ENCODE measurements at places on chromosomes 12 and 14.

- H3K27me3 ChIP-seq, result no peaks in the 10 kb centered on the region
- peaks cover 4% of the 10 kb centered on the region for H3K4me1 ChIP-seq
- no peaks in the 10 kb centered on the region for H3K36me3 ChIP-seq
- DNase-seq, result no peak
- H3K27ac ChIP-seq, result no peak overlapping the region
- H3K4me3 ChIP-seq, result no peak overlapping the region
Measured at GRCh38 chr12:67026487-67027246, 242.5 kb upstream of the CAND1 start.

DNA sequence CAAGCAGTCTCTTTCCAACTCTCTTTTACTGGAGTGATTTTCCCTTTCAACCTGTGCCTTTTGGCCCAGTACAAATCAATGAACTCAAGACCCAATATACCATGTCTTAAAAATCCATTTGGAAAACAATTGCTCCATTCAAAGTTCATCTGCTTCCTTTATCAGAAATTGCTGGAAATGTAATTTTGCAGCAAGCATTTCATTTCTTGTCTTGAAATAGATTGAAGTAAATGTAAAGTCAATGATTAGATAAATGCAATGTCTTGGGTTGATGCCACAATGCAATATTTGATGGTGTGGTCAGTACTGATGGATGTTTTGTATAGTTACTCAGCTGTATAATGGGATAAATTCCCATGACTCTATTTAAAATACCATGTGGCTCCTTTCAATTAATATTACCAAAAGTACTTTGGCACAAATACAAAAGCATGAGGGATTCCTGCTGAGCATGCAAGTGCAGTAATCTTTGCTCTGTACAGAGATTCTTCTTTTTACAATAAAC is 707.7 kb upstream of the NOVA1 start:
- H3K27ac ChIP-seq, result no peak overlapping the region
- H3K4me3 ChIP-seq, result no peak overlapping the region
- H3K36me3 ChIP-seq, result no peaks in the 10 kb centered on the region
- H3K27me3 ChIP-seq, result no peaks in the 10 kb centered on the region

DNA sequence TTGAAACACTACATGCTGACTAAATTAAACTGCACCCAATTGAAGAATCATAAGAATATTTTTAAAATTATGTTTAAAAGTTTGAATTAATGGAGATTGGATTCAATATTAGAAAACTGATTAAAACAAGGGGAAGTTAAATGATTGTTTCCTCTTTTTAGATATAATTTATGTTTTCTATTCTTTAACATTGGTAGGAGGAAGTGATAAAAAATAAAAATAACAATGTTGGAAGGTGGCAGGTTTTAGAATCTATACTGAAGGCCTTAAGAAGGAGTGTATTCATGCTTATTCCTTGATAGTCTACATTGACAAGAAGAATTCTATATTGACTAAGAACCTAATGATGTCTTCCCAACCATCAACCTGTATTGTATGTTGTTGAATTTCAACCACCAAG is 168.1 kb downstream of the PDZRN4 start:
- H3K27me3 ChIP-seq, result no peaks in the 10 kb centered on the region
- no peaks in the 10 kb centered on the region for H3K4me1 ChIP-seq
- no peak overlapping the region for H3K4me3 ChIP-seq
- DNase-seq, result no peak
- H3K36me3 ChIP-seq, result no peaks in the 10 kb centered on the region
- no peak overlapping the region for H3K27ac ChIP-seq

DNA sequence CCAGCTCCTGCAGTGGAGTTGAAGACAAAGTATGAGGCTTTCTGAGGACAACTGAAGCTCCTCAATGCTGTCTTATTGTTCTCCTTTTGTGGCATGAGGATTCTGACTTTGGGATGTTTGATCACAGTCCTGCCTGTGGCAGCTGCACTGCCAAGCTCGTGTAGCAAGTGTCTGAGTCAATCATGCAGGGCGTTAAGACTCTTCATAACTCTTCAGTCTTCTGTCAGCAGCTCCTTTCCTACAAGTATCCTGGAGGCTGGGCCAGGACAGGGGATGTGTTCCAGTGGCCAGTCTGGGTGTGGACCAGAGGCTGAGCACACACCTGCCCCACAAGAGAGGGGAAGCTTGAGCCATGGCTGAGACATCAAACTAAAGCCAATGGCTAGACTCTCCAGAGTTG is 94.3 kb downstream of the PELI2 start:
- no peak overlapping the region for H3K4me3 ChIP-seq
- no peak for DNase-seq
- H3K27ac ChIP-seq, result no peak overlapping the region
- no peaks in the 10 kb centered on the region for H3K36me3 ChIP-seq
- no peaks in the 10 kb centered on the region for H3K27me3 ChIP-seq
- peaks cover 14% of the 10 kb centered on the region for H3K4me1 ChIP-seq

DNA sequence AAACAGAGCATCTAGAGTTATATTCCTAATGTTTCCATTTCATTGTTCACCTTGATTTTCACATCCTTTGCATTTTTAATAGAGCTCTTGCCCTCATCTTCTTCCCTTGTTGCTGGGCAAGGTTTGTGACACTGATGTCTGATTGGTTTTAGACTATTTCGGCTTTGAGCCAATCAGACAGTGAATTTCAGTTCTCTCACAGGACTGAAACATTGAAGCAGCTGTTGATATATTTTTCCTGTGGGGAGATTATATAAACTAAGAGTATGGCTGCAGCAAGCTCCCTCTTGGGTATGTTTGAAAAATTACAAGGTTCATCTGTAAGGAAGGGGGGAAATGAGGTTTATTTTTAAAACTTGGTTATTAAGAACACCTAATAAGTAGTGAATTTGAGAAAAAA is 51.2 kb downstream of the ATF7IP start:
- no peaks in the 10 kb centered on the region for H3K27me3 ChIP-seq
- DNase-seq, result peak; percentile 61
- H3K4me1 ChIP-seq, result peaks cover 6% of the 10 kb centered on the region
- peaks cover 6% of the 10 kb centered on the region for H3K36me3 ChIP-seq

GRCh38 chr14:65810322-65810721 is 397.8 kb downstream of the FUT8 start:
- no peak overlapping the region for H3K4me3 ChIP-seq
- DNase-seq, result no peak

Measured in neuronal stem cell (in vitro differentiated cells).